NCI-H226 (cell line): ENCODE measurements at places on chromosomes 6 and 20.

DNA sequence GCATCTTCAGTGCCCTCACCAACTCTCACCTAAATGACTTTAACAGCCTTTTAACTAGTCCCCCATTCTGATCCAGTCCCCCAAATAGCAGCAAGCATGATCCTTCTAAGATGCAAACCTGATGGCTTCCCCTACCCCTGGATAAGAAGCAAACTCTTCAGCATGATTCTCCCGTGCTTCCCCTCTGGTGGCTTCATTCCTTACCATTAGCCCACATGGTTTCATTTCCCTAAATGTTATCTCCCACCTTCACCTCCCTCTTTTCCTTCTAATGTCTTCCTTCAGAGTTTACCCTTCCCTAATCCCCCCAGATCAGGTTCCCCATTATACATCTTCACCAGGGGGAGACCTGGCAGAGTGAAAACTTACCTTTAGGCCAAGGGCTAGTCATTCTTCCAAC, 4.0 kb upstream of the RAB5IF start:
- DNase-seq = no peak

DNA sequence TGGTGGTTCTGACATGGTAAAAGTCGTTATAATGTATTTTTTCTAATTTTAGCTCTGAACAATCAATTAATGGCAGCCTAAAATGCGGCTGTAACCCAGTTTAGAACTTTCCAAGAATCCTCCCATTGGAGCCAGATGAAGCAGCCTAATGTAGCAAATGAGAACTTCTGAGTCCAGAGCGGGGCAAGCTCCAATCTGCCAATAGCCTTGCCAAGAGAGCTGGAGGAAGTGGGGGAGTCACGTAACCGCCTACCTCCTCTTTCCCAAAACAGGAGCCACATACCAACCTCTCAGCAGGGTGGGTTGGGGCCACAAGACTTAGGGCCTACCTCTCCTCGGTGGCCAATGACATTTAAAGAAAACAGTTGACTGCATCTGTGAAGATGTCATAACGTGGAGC, 230.6 kb downstream of the SOD2 start:
- DNase-seq = no peak

- no peak for DNase-seq
Measured at GRCh38 chr6:15744818-15745402, 82.1 kb upstream of the DTNBP1 start.

GRCh38 chr6:87426789-87427188, 19.0 kb downstream of the CFAP206 start:
- no peak for DNase-seq

GRCh38 chr20:40467067-40467466, 222.0 kb downstream of the MAFB start:
- DNase-seq = no peak

- DNase-seq = no peak
Measured at GRCh38 chr6:109465772-109466171, 10.2 kb upstream of the MICAL1 start.

DNA sequence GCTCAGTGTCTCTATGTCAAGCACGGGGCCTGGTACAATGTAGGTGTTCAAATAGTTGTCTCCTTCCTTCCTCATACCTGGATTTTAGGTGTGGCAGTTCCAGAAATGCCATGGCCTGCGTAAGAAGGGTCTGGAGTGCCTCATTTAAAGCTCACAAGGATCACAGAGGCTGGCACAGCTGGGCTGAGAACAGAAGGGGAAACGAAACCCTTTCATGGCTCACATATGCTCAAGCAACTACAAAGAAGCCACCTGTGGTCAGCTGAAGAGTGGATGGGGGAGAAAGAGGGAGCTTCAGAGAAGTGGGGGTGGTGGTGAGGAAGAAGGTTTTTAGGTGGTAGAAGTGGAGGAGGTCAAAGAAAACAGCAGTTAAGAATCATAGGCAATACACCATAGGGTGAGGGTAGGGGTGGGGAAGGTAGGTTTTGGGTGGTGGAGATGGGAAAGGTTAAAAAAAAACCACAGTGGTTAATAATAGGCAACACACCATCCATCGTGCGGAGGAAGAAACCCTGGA, 17.0 kb upstream of the TOP1 start:
- no peak for DNase-seq

- no peak for DNase-seq
Measured at GRCh38 chr20:17624070-17624469, 54.2 kb downstream of the DSTN start.
